Stimulated activated CD4-positive, alpha-beta T cell treated with anti-CD3 and anti-CD28 coated beads, Interleukin-2, amount 100 ng/mL, for 48 hours (primary cell): ENCODE measurements at places on chromosomes 7 and 10.

DNA sequence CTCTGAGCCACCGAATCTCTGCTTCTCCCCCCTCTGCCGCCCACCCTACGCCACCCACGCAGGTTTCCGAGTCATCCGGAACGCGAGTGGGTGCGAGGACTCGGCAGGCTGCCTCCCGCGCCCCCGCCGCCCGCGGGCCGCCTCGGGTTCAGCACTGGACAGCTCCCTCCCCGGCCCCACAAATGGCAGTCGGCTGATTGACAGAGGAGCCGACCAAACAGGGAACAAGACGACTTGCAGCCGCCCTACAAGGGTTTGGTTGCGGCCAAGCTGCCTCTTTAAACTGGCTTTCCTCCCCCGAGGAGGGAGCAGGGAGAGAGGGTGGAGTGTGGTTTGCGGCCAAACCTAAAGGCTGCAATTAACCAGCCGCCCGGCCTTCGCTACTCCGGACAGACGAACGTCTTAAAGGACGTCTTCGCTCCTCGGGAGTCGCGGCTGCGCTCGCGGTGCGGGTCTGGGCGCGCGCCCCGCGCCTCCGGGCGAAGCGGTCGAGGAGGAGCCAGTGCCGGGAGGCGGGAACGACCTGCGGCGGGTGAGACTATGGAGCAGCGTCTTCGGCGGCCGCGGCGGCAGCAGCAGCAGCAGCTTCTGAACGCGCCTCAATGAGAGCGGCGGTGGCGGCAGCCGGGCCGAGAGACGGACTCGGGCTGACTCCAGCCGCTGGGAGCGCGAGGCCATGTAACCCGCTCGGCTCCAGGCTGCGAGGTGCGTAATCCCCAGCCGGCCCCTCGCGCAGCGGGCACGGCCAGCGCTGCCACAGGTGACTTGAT lies at the start of gene GPR158:
Gene GPR158 (plus strand): TSS at position 541 of the 770 bp plus-strand sequence. CDS start 420 bp downstream, outside the sequence.
- peak; percentile 47 for DNase-seq

- DNase-seq = no peak
Observed at GRCh38 chr10:1677307-1677939, 59.9 kb downstream of the ADARB2 start.

- DNase-seq = no peak
Observed at GRCh38 chr10:122664501-122664900, 35.1 kb downstream of the C10orf120 start.

DNA sequence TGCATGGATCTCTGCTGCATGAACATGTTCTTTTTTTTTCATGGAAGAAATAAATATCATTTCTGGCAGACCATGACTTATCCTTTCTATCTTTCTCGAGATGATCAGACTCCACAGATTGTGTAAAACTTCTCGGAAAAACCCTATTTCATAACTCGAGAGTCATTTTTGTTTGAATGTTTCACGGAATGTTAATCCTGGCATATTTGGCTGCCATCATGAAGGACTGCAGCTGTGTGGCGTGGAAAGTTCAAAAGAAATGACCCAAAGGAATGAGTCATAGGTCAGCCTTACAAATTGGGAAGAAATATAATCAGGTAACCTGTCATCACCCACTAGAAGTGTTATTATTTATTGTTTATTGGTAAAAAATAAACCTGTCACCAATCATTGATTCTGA lies 566.8 kb downstream of the SDK1 start:
- no peak for DNase-seq

DNA sequence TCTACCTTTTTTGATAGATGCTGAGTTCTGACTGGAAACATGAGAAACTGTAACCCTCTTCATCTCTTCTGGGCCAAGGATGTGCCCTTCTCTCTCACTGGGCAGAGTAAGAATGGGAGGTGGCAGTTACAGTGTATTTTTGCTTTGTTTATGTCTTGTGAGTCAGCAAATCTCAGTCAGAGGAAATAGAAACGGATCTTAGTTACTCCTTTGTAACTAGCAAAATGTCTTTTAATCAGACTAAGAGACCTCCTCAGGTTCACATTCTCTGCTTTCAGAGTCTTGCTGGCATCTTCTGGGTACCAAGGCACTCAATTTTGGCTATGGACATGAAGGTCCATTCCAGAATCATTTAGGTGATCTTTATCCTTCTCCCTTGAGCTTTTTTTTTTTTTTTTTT lies 70.9 kb downstream of the HHEX start:
- DNase-seq = no peak

DNA sequence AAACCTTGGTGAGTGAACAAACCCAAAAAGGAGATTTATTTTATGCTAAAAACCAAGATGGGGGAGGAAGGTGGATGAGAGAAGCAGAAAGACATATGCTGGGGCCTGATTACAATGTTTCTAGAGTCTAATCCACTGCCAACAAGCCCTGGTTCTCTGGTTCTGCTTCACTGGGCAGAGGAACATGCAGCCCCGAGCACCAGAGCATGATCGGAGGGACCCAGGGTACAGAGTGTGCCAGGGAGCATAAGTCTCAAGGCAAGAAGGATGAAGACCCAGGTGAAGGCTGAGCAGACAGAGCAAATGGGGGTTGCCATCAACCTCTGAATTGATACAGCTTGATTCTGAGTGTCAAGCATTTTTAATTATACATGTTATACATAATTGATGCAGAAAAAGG lies 30.7 kb downstream of the SLC16A12 start:
- DNase-seq = no peak

DNA sequence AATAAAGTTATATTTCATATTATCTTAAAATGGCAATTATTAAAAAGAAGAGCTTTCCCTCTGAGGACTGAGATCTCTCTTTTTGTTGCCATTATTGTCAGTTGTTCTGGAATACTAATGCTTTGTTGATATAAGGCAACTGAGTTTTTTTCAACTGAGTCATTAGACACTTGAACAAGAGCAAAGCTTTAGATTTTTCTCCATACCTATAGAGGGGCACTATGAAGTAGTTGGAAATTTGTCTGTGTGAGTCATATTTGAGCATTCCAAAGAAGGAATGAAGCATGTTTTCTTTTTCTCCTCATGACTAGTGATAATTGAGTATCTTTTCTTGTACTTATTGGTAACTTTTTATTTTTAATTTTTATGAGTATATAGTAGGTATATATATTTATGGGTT lies 24.5 kb downstream of the RPA3 start:
- DNase-seq = no peak

- no peak for DNase-seq
Observed at GRCh38 chr10:17386616-17387075, 67.7 kb downstream of the ST8SIA6 start.

DNA sequence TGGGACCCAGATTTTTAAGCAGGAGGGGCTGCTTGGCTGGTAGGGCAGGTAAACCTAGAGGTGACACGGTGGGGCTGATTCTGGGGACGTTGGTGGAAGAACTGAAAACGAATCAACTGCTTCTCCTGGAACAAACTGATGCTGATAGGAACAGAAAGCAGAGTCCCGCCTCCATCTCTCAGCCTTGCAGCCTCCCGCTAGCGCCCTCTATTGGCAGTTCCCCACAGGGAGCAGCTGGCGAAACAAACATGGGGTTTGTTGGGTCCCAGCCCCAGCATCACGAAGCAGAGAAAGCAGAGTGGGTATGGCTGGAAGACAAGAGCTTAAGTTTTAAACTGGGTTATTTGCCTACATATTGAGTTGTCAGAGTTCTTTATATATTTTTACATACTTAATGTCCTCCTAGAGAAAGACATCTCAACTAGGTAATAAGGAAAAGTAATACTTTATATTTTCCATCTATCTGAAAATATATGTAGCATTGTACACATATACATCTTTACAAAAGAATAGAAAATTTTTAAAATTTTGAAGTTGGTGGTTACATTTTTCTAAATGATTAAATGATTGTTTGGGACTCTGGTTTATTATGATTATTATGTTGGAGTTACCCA lies 42.3 kb upstream of the FOXI2 start:
- DNase-seq = peak; percentile 36

- DNase-seq = no peak
Observed at GRCh38 chr10:34200355-34200901, 614.7 kb downstream of the PARD3 start.

DNA sequence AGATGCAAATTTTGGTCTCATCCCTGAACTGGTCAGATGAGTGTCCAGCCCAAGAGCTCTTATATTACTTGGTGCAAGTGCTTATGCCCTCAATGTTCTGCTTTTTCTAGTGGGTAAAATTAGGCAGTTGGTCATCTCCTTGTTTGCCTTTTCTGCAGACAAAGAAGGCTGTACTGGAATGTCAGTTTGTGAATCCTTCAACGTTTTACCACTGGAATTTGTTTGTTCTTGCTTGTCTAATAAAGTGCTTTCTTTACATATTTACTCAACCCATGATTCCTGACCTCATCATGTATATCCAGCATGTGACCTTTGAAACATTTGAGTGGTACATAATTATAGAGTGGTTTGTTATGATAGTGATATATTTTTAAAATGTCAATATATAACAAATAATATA lies 232.2 kb upstream of the TEX47 start:
- no peak for DNase-seq

GRCh38 chr10:79254333-79255006 lies 92.8 kb upstream of the PPIF start:
- DNase-seq = no peak

GRCh38 chr7:19558527-19558926 lies 150.3 kb downstream of the POLR1F start:
- no peak for DNase-seq

- DNase-seq = no peak
Observed at GRCh38 chr7:6691609-6692106, 15.1 kb downstream of the ZNF12 start.

- no peak for DNase-seq
Observed at GRCh38 chr7:98324782-98325181, 43.3 kb downstream of the BRI3 start.

GRCh38 chr10:96949039-96949683 lies 117.1 kb downstream of the LCOR start:
- no peak for DNase-seq

- DNase-seq = no peak
Observed at GRCh38 chr10:22942437-22942836, 14.6 kb downstream of the ARMC3 start.

DNA sequence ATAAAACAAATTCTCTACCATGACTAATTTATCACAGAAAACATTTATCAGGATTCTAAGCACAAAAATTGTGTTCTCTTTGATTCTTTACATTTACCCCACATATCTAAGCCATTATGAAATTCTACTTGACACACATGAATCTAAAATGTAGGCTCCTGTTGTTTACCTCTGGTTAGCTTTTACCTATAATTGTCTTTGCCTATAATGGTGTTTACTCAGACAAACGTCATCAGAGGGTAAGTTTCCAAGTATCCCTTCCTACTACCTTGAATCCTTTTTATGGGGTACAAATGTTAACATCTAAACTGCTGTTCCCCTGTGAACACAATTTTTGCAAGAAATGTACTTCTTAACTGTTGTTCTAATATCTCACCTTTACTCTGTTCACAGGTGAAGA lies 63.5 kb downstream of the MINDY3 start:
- DNase-seq = no peak

GRCh38 chr7:47464266-47464665 lies 117.6 kb downstream of the TNS3 start:
- no peak for DNase-seq

- no peak for DNase-seq
Observed at GRCh38 chr7:137441451-137441850, 97.9 kb upstream of the PTN start.

DNA sequence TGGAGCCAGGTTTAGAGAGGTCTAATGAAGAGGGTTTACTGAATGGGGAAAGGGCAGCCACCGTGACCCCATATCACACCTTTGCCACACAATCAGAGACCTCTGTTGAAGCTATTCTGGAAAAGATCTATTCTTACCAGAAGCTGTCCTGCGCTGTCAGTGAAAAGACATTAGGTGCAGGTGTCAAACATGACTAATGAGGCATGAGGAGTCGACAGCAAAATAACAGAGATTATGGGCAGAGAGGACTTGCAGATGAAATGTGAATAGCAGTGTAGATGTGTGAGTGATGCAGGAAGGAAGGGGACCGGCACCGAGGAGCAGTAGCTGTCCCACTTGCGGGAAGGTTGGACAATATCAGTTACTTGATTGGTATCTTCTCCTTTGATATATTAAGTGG lies 627.7 kb upstream of the GALNT17 start:
- no peak for DNase-seq

- no peak for DNase-seq
Observed at GRCh38 chr7:27147199-27148030, at the start of gene HOXA6. HOXA6 (minus strand) TSS chr7:27147774; CDS start chr7:27147749, 25 bp downstream.

GRCh38 chr10:6473901-6474370 lies 106.1 kb downstream of the PRKCQ start:
- no peak for DNase-seq

GRCh38 chr7:157996359-157997079 lies 591.1 kb downstream of the PTPRN2 start:
- no peak for DNase-seq
